ENCODE measurements at places on chromosomes 13 and 19.

- DNase-seq: no peak
Measured at GRCh38 chr13:111401755-111402154, 81.3 kb downstream of the TEX29 start.

DNA sequence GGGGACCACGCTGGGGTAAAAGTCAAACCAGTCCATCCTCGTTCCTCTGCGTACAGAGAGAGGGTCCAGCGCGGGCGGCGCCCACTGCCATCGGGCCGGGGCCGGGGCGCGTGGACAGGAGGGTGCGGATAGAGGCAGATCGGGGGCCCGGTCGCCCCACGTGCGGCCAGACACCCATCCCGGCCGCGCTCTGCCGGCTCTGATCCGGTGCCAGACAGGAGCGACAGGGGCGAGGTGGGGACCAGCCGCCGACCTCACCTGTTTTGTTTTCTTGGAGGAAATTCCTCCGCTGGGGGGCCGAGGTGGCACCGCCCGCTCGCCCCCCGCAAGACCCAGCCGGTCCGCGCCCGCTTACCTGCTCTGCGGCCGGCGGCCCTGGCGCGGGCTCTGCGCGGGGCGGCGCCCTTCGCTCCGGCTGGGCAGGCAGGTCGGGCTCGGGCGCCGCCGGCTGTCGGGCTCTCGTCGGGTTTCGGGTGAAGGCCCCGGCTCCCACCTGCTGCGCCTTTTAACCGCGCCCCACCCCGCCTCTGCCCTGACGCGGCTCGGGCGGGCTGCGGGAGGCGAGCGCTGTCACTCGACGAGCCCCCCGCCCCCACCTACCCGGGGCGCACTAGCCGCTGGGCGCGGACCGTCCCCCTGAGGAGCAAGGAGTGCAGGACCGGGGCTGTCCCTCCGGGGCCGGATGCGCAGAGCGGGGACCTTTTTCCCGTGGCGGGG, at the start of gene GJB6:
TSS of gene GJB6 (minus strand) at position 481 of the 717 bp plus-strand sequence. CDS start 8,839 bp downstream, outside the sequence.
- DNase-seq: peak; percentile 56

DNA sequence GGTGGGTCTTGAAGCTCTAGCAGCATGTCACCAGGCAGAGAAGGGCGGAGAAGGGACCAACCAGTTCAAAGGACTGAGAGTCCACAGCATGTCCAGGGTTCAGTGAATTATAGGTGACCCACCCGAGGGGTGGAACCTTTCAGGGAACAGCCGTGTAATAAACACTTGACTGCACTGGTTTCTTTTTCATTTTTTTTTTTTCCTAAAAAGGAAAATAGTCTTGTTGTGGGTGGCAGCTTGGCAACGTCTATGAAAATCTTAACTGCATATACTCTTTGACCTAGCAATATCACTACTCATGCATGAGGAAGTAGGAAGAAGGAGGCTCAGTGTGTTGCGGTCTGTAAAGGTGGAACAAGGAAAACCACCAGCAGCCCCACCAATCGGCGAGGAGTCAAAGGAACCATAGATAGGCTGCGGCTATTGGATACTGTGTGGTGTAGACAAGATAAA, 13.0 kb upstream of the MYH14 start:
- DNase-seq: no peak

DNA sequence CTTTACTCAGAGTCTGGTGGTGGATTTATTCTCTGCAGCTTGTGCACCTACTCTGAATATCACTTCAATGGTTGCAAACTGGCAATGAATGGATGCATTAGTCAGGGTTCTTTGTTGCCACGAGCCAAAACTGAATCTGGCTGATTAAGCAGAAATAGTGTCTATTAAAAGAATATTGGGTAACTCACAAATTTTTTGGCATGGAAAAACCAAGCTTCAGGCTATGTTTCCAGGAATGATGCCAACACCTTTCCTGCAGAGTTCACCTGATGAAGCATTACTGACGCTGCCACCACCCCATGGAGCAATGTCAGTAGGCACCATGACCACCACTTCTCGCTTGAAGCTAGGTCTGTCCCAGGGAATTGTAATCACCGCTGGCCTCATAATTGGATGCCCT, 597.8 kb upstream of the SLC10A2 start:
- DNase-seq: no peak

- DNase-seq: no peak
Measured at GRCh38 chr19:10104130-10104513, 1.6 kb upstream of the ANGPTL6 start.

DNA sequence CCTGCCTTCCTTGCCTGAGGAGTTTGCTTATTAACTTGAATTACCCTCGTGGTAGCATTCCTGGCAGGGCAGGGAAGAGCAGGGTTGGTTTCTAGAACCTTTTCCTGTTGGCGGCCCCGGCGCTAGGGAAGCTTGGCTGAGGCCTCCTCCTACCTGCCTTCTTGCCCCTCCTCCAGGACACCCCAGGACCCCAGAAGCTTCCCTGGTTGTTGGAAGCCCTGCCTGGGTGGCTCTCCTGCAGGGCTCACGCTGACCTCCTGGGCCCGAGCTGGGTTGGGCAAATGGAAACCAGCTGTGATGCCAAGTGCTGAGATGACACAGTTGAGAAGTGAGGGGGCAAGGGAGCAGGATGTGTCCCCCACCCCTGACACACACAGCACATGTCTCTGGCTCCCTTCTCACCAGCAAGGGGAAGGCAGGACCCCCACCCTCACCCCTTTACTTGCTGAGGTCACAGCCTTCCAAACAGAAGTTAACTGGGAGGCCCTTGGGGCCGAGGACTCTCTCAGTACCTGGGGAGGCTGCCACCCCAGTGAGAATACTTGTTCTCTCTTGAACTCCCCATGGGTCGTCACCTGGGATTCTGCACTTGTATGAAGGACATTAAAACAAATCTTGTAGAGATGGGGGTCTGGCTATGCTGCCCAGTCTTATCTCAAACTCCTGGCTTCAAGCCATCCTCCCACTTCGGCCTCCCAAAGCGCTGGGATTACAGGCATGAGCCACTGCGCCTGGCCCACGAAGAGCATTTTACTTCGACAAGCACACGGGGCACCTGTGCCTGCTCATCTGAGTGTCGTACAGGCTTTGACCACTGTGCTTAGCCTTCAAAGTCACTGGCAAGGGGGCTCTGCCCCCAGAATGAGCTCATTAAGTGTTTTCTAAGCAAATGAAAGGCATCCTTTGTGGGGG, 10.5 kb downstream of the CEBPA start:
- no peak for DNase-seq

GRCh38 chr13:74097116-74097515, 37.1 kb downstream of the KLF12 start:
- DNase-seq: no peak

GRCh38 chr13:35830850-35831450, 300.2 kb downstream of the DCLK1 start:
- DNase-seq: no peak

DNA sequence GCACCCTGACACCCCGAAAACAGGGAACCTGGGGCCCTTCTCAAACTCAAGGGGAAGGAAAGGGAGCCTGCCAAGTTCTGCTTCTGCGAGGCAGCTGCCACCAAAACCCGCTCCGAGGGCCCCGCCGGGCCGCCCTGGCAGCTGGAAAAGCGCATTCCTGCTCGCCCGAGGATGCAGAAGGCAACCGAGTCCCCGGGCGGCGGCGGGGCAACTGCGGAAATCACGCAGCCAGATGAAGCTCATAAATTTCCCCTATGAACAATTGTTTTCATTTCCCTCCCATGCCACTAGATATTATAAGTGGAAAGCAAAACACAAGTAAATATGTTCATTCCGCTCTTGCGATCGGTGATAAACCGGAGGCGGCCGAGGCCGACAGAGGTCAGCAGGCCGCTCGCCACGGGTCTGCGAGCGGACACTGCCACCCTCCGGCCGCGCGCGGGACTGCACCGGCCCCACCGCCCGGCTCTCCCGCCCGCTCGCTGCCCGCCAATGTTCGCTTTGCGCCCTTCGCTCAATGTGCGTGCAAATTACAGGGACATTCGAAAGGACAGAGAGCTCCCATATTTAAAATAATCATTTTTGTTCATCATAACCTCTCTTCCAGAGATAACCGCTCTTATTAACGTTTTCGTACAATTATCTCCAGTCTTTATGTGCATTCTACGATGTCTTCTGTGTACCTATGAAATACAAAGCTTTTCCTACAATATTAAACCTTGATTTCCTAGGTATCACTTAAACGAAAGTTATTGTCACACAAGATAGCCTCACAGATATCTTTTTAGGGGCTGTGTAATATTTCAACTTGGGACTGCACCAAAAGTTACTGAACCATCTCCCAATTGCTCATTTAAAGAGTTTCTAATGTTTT, 120.8 kb upstream of the ZNF507 start:
- peak; percentile 73 for DNase-seq

GRCh38 chr13:66443926-66444325, 786.2 kb downstream of the PCDH9 start:
- DNase-seq: no peak

- no peak for DNase-seq
Measured at GRCh38 chr13:66921437-66921836, 308.7 kb downstream of the PCDH9 start.

GRCh38 chr13:44273991-44274770, 99.4 kb upstream of the SERP2 start:
- no peak for DNase-seq

DNA sequence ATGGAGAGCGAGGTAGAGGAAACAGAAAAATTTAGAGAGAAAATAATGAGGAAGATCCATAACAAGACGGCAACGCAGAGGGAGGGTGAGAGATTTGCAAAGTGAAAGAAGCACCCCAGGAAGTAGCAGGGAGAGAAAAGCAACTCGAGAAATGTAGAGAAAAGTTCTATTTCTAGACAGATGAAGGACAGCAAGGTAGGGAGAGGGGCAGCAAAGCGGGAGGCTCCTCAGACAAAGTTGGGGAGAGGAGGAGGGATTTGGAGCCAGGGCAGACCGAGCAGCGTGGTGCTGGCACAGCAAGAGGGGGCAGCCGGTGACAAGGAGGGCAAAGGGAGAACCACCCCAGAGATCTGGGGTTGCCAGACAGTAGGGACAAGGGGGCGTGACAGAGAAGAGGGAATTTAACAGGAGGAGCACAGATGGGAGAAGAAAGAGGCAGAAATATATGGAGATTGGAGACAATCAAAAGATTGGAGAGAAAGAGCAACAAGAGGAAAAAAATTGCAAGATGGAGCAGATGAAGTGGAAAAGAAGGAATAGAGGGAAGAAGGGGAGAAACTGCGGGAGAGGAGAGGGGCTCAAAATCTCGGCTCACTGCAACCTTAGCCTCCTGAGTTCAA, 989 bp downstream of the ZNF766 start:
- DNase-seq: peak; percentile 15

DNA sequence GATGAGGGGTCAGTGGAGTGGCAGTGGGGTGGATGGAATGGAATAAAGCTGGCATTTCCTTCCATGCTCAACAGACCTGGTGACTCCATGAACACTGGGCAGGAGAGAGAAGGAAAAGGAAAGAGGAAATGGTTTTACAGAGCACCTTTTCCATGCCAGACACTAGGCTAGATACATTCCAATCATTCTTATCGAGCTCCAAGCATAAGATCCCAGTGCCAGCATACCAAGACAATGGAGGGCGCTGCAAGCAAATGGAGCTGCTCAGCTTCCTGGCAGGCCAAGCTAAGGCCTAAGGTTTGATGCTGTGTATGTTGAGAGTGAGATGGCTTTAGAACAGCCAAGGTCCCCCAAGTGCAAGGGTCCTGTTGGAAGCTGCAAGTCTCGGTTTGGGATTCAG, 113.2 kb downstream of the HSPH1 start:
- no peak for DNase-seq

GRCh38 chr13:46656786-46657185, 103.8 kb downstream of the LRCH1 start:
- DNase-seq: no peak

DNA sequence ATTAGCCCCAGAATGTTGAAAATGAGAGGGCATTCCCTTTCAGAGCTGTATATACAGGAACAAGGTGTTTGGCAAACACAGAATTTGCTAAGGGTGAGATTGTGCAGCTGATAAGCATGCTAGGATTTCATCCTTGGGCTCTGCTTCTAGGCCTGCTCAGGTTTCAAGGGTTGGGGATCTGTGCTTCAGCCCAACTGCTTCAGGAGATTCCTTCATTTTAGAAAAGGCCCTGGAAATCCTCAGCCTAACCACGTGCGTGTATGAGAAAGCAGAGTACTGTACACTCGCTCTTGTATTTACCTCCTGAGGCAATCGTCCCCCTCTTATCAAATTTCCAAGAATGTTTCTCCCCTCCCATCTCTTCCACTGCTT, 291.6 kb upstream of the ARGLU1 start:
- no peak for DNase-seq

- DNase-seq: no peak
Measured at GRCh38 chr13:42804244-42804874, 23.0 kb downstream of the FAM216B start.

GRCh38 chr13:114090476-114090875, 41.9 kb downstream of the RASA3 start:
- no peak for DNase-seq

- no peak for DNase-seq
Measured at GRCh38 chr13:43558326-43558725, 228.4 kb downstream of the ENOX1 start.

GRCh38 chr13:21688056-21688455, 17.2 kb downstream of the FGF9 start:
- no peak for DNase-seq
